ENCODE measurements at places on chromosomes 1 and 21. TPM values are rescaled to one million over a fixed set of nuclear protein-coding genes. Genes with fewer than 3 reads are reported as not detected.
A peak's percentile ranks its signal among the peaks of the same experiment; 100 is the strongest.

LHX8 gene
- total RNA-seq, result not detected

DNA sequence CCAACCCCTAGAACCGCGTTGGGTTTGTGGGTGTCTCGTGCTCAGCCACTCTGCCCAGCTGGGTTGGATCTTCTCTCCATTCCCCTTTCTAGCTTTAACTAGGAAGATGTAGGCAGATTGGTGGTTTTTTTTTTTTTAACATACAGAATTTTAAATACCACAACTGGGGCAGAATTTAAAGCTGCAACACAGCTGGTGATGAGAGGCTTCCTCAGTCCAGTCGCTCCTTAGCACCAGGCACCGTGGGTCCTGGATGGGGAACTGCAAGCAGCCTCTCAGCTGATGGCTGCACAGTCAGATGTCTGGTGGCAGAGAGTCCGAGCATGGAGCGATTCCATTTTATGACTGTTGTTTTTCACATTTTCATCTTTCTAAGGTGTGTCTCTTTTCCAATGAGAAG, 18.7 kb downstream of the TFF3 start:
- no peak overlapping the region for H3K27ac ChIP-seq
- DNase-seq, result no peak
- H3K27me3 ChIP-seq, result peaks cover 5% of the 10 kb centered on the region
- H3K4me1 ChIP-seq, result no peaks in the 10 kb centered on the region
- H3K4me3 ChIP-seq, result no peak overlapping the region

- no peaks in the 10 kb centered on the region for H3K36me3 ChIP-seq
- no peak overlapping the region for H3K27ac ChIP-seq
- H3K27me3 ChIP-seq, result peaks cover 6% of the 10 kb centered on the region
- no peak overlapping the region for H3K4me3 ChIP-seq
These were observed 12.2 kb downstream of the UMODL1 start for GRCh38 chr21:42083361-42083690.

DNA sequence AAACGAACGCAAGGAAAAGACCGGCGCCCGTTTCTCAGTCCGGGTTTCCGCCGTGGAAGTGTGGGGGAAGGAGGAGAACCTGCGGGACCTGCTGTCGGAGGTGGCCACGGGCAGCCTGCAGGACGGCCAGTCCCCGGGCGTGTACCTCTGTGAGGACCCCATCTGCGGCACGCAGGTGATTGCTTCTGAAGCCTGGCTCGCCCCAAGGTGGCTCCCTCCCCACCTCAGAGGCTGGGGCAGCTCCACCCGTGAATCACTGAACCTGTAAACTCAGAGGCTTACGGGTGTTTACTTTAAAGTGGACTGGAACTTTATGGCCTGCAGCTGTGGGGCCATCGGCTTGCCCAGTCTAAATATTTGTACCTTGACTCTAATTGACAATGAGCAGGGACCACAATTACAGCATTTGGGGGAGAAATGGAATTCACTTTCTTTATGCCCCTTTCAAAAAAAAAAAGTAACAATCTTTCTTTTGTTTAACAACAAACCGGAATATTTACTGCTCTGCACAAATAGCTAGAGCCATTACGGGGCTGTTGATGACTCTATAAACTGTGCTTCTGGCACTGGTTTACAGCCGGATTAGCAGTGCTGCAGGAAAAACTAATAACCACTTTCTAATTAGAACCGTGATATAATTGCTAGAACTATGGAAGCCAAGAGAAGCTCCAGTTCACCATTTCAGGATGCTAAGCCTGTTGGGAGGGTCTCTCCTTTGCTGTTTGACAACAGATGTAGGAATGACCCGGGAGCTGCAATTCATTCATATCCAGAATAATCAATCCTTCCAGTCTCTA, 454.8 kb downstream of the KIF26B start:
- no peaks in the 10 kb centered on the region for H3K27me3 ChIP-seq
- H3K27ac ChIP-seq, result no peak overlapping the region
- H3K36me3 ChIP-seq, result no peaks in the 10 kb centered on the region
- H3K4me1 ChIP-seq, result peaks cover 21% of the 10 kb centered on the region
- no peak for DNase-seq
- H3K4me3 ChIP-seq, result no peak overlapping the region

KCNE2 gene
- not detected for total RNA-seq

DNA sequence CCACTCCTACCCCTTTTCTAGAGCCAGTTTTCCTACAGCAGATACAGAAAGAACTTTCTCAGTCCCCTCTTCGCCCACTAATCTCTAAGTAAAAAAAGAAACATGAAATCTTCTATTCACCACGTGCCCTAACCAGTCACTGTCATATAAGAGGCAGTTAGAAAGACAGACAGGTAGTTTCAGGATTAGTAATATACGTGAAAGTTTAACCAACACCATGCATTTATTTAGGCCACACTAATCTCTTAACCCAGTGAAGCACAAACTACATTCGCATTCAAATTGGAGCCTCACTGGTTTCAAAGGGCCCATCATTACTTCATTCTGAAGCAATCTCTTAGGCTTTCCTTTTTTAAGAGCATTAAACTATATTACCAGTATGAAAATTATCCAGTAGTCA, 10.1 kb downstream of the GPATCH2 start:
- H3K27ac ChIP-seq, result no peak overlapping the region
- peaks cover 12% of the 10 kb centered on the region for H3K4me1 ChIP-seq
- no peaks in the 10 kb centered on the region for H3K27me3 ChIP-seq
- no peak overlapping the region for H3K4me3 ChIP-seq
- DNase-seq, result no peak

- DNase-seq, result no peak
- no peak overlapping the region for H3K27ac ChIP-seq
- H3K36me3 ChIP-seq, result no peaks in the 10 kb centered on the region
These were observed 90.5 kb downstream of the BEND5 start for GRCh38 chr1:48686159-48686558.

DNA sequence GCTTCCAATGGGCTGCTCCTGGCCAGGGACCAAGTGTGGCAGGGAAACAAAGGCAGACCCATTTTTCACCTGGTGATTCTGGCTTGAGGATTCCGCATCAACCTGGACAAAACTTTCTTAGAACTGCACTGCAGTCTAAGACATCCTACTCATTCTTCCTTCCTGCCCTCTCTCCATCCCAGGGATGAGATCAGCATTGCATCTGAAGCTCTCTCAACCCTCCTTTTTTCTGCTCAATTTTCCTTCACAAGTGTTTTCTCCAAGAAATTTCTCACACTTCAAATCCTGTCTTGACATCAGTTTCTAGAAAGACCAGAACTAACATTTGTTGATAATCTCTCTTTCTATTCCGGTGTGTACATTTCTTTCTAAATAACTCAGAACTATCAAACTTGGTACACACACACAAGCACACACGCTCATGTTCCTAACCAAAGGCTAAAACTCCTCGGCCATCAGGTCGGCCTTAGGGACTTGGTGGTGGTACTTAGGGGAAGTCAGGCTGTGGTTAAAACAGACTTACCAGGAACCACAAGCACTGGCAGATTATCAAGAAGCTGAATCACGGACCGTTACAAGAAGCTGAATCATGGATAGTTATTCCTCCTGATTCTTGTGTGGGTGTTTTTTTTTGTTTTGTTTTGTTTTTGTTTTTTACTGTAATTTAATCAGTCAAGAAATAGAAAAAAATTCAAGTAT, 21.0 kb upstream of the CXADR start:
- no peak for DNase-seq
- H3K4me1 ChIP-seq, result peaks cover 36% of the 10 kb centered on the region
- H3K27ac ChIP-seq, result no peak overlapping the region
- H3K27me3 ChIP-seq, result no peaks in the 10 kb centered on the region
- H3K4me3 ChIP-seq, result no peak overlapping the region

GRCh38 chr1:116434849-116435248, 61.8 kb downstream of the ATP1A1 start:
- no peaks in the 10 kb centered on the region for H3K36me3 ChIP-seq
- H3K27me3 ChIP-seq, result no peaks in the 10 kb centered on the region
- H3K4me1 ChIP-seq, result peaks cover 41% of the 10 kb centered on the region
- no peak for DNase-seq

- no peaks in the 10 kb centered on the region for H3K27me3 ChIP-seq
- H3K4me3 ChIP-seq, result no peak overlapping the region
- H3K27ac ChIP-seq, result no peak overlapping the region
- H3K36me3 ChIP-seq, result no peaks in the 10 kb centered on the region
- DNase-seq, result no peak
These were observed 88.1 kb upstream of the CACYBP start for GRCh38 chr1:174911606-174912005.

AMY2B gene
- 1.3 TPM for total RNA-seq

DNA sequence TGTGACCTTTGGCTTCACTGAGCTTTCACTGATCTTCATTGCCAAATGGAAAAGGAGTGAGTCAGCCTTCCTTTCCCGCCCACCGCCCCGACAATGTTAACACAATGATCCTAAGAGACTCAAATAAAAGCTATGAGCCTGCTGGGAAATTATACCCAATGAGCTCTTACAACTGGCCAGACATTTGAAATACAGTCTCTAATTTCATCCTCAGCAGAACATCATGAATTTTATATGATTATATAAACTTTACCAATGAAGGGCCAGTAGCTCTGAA, 252.5 kb downstream of the SIPA1L2 start:
- H3K27ac ChIP-seq, result no peak overlapping the region
- DNase-seq, result peak; percentile 12
- H3K4me3 ChIP-seq, result no peak overlapping the region
- H3K36me3 ChIP-seq, result no peaks in the 10 kb centered on the region

SYT11 gene
- total RNA-seq, result 0.22 TPM

DNA sequence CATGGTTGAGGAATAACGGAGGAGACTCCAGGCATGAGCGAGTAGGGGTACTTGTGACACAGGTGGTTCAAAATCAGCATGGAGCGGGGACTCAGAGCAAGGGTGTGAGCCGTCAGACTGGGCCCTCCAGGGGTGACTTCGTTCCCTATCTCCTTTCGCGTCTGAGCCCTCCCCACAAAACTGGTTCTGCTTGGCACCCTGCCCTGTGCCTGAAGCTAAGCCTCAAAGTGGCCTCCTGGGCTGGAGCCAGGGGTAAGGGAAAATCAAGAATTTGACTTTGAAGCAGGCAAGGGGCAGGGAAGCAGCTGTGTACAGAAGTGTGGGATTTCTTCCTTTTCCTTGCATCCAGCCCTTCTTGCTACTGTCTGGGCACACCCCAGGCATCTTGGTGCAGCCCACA, 331.5 kb upstream of the AJAP1 start:
- no peaks in the 10 kb centered on the region for H3K27me3 ChIP-seq
- H3K4me3 ChIP-seq, result no peak overlapping the region
- no peaks in the 10 kb centered on the region for H3K4me1 ChIP-seq
- DNase-seq, result no peak
- H3K36me3 ChIP-seq, result no peaks in the 10 kb centered on the region
- no peak overlapping the region for H3K27ac ChIP-seq

DYNLT5 gene
- total RNA-seq, result not detected

GRCh38 chr1:77281491-77282186, at the start of gene AK5:
Gene AK5 (plus strand): TSS chr1:77282019. CDS start chr1:77282314, 295 bp downstream.
- peak within 1 kb of the TSS; percentile 24 for H3K4me3 ChIP-seq
- peaks cover 8% of the 10 kb centered on the region for H3K4me1 ChIP-seq
- peaks cover 50% of the 10 kb centered on the region for H3K27me3 ChIP-seq
- H3K27ac ChIP-seq, result no peak within 1 kb of the TSS

Measured in HepG2 (cell line).